Activated T-helper 2 cell treated with anti-CD3 and anti-CD28 coated beads, Interferon-gamma antibody, Interleukin-2, Interleukin-4, amounts not matched to agents 10 μg/mL and 5 μg/mL and 100 μg/mL, durations not matched to agents 14 hours and 24 hours and 36 hours (primary cell): ENCODE measurements at places on chromosomes 6 and 20. TPM values are rescaled to one million over a fixed set of nuclear protein-coding genes. Genes with fewer than 3 reads are reported as not detected.

The TBC1D32 gene
- 6.6 and 8.3 TPM in 2 replicates for total RNA-seq

GRCh38 chr6:39128106-39128505 is 13.1 kb upstream of the SAYSD1 start:
- no peak for DNase-seq

DNA sequence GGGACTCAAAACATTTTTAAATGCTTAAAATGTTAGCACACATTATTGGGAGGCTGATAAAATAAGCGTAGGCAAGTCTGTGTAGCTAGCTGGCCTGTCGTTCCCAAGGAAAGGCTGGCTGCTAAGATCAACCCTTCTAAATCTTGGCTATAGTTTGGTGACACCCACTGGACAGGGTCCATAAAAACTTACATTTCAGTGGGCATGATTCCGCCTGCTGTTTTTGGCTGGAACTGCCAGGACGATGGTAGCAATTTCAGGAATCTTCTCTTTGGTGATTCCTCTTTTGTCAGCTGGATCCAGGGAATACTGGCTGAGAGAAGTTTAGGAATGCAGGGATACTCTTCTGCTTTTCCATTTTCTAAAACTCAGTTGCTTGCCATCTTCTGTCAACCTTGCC is 162.2 kb downstream of the NKAIN2 start:
- DNase-seq = no peak

GRCh38 chr20:47139934-47140535 is 216.5 kb downstream of the ZMYND8 start:
- no peak for DNase-seq

- no peak for DNase-seq
Measured at GRCh38 chr20:38893056-38893564, 33.1 kb upstream of the FAM83D start.

DNA sequence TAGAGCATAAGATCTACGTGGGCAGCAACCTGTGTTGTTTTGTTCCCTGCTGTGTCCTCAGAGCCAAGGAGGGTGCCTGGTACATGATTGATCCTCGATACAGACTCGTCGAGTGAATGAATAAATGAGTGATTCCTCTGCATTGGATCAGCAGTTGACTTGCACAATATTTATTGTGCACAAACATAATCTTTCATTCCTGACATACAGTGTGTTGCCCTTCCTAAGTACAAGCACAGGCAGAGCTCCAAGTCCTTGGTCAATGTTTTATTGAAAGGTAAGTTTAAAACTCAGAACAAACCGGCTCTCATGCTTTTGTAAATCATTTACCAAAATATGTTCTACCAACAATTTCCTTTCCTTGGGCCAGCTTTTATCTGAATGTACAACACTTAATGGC is 57.4 kb downstream of the STMND1 start:
- DNase-seq = no peak

DNA sequence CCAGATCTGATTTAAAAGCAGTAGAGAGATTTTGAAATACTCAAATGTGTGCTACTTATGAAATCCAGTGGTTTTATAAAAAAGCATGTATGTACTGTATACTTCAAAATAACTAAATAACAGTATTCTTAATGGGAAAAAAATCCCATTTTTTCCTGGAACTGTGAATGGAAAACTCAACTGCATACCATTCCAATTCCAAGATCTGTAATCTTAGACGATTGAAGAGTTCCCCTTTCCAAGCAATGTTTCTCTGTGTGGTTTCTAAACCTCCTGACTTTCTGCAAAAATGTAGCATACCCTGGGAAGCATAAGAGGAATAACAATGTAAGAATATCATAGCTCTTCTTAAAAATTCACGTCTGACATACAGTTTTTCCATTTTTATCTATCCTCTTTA is 40.3 kb upstream of the HIVEP2 start:
- DNase-seq = no peak

- no peak for DNase-seq
Measured at GRCh38 chr6:79506251-79506650, 31.0 kb downstream of the LCA5 start.

DNA sequence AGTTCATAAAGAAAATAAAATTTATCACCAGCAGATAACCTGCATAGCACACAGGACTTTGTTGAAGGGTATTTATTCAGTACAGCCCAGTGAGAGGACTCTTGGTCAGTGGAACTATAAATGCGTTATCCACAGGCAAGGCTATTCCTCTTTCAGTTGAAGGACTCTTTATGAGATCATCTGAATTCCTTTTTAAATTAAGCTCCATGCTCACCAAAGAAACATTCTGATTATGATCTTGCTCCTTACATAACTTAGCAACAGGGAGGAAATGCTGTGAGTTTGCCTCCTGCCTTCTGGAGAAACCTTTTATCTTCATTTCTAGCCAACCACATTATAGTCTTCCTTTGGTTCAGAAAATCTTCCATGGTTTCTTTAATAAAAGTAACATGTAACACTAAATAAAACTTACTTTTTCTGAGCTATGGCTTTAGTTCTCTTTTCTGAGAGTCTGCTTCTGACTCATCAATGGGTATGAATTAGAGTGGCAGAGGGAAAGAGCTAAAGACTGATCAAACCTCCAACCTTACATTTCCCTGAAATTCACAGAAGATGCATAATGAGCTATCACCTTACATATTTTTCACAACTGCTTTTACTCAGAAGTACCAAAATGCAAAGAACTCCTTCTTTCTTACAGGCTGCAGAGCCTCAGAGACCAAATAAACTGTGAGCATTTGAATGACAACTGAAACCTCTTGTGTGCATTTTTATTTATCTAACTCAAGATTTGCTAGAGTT is 267.2 kb downstream of the ADGRG6 start:
- no peak for DNase-seq

DNA sequence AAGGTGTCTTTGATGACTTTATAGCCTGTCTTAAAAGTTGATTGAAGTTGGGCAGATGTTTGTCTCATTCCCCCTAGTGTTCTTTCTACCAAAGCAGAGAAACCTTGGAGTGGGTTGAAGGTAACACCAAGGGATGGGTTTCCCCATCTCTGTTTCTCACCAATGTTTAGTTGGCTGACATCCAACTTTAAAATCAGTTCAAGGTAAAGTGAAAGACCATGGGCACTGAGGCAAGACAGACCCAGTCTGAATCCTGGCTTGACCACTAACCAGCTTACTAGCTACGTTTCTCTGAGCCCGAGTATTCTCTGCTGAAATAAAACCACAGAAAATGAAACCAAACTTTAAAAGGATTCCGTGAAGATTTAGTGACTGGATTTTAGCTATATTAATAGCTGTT is 258.9 kb downstream of the KIF16B start:
- no peak for DNase-seq

DNA sequence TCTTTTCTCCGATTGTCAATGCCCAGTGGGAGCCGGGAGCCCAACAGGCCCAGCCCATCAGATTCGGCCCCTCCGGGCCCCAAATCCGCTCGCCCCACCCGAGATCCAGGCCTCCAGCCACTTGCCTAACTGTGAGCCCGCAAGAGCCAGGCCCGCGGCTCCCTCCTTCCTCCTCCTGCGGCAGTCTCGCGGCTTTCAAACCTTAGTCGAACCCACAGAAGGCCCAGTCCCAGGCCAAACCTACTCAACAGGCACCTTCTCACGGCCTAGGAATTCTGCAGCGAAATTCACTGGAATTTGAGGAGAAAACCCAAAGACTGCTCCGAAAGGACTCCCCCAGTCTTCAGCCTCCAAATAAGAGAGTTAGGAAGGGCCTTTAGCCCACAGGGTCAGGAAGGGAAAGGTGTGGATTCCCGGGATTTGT is 2.8 kb upstream of the TFAP2A start:
- no peak for DNase-seq

DNA sequence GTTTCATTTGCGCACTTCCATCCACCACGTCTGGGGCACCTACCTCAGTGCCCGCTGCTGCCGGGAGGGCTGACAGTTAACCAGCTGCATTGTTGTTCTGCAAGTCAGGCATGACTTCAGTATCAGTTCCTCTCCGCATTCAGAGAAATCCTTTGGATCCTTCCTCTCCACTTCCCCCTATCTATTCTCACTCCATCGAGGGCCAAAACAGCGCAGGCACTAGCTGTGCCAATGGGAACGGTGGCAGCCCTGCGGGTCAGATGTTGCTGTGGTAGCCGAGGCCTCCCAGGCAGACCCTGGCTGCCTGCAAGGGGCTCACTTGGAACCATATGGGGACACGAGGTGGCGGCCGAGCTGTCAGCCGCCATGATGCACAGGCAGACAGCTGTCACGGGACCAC is 64.2 kb upstream of the INSM1 start:
- DNase-seq = no peak
